ENCODE measurements at places on chromosomes 11 and 22. TPM values are rescaled to one million over a fixed set of nuclear protein-coding genes. Genes with fewer than 3 reads are reported as not detected.

Gene P2RX6
- total RNA-seq = 0.57 TPM

Gene ELP4
- total RNA-seq = 21.5 TPM

Gene CSNK2A3
- 1.3 TPM for total RNA-seq

Gene LMO1
- 0.43 TPM for total RNA-seq

Gene IGF2
- total RNA-seq = 4,678 TPM

Gene MS4A6E
- not detected for total RNA-seq

Gene FTH1
- 1,699 TPM for total RNA-seq

Gene DDX17
- 625 TPM for total RNA-seq

Gene HARBI1
- 9.0 TPM for total RNA-seq

Gene P2RY6
- total RNA-seq = 0.14 TPM

Gene MYRF
- 128 TPM for total RNA-seq

Gene APLNR
- total RNA-seq = not detected

Gene LDHAL6A
- not detected for total RNA-seq

- no peak overlapping the region for H3K27ac ChIP-seq
- no peak for DNase-seq
- peaks cover 70% of the 10 kb centered on the region for H3K27me3 ChIP-seq
- H3K4me3 ChIP-seq = no peak overlapping the region
- no peaks in the 10 kb centered on the region for H3K36me3 ChIP-seq
- H3K4me1 ChIP-seq = no peaks in the 10 kb centered on the region
Observed at GRCh38 chr22:48334971-48335370, 1492.7 kb downstream of the BRD1 start.

GRCh38 chr11:126214441-126214840 is 2.9 kb downstream of the FAM118B start:
- H3K27me3 ChIP-seq = no peaks in the 10 kb centered on the region
- no peak overlapping the region for H3K27ac ChIP-seq
- peaks cover 1% of the 10 kb centered on the region for H3K36me3 ChIP-seq
- H3K4me3 ChIP-seq = no peak overlapping the region
- H3K4me1 ChIP-seq = peaks cover 27% of the 10 kb centered on the region

GRCh38 chr11:44561964-44562734 is 3.3 kb upstream of the CD82 start:
- no peak overlapping the region for H3K4me3 ChIP-seq
- peaks cover 20% of the 10 kb centered on the region for H3K27me3 ChIP-seq
- no peak for DNase-seq
- no peak overlapping the region for H3K27ac ChIP-seq
- peaks cover 3% of the 10 kb centered on the region for H3K4me1 ChIP-seq
- H3K36me3 ChIP-seq = no peaks in the 10 kb centered on the region

- H3K4me3 ChIP-seq = no peak overlapping the region
- peak overlapping the region; percentile 69 for H3K27ac ChIP-seq
- no peaks in the 10 kb centered on the region for H3K36me3 ChIP-seq
- peaks cover 65% of the 10 kb centered on the region for H3K4me1 ChIP-seq
- DNase-seq = no peak
Observed at GRCh38 chr11:57974848-57975601, 48.7 kb upstream of the OR9Q1 start.

GRCh38 chr11:65078151-65078550 is 5.7 kb downstream of the CDCA5 start:
- no peak overlapping the region for H3K4me3 ChIP-seq
- DNase-seq = no peak
- no peaks in the 10 kb centered on the region for H3K27me3 ChIP-seq

DNA sequence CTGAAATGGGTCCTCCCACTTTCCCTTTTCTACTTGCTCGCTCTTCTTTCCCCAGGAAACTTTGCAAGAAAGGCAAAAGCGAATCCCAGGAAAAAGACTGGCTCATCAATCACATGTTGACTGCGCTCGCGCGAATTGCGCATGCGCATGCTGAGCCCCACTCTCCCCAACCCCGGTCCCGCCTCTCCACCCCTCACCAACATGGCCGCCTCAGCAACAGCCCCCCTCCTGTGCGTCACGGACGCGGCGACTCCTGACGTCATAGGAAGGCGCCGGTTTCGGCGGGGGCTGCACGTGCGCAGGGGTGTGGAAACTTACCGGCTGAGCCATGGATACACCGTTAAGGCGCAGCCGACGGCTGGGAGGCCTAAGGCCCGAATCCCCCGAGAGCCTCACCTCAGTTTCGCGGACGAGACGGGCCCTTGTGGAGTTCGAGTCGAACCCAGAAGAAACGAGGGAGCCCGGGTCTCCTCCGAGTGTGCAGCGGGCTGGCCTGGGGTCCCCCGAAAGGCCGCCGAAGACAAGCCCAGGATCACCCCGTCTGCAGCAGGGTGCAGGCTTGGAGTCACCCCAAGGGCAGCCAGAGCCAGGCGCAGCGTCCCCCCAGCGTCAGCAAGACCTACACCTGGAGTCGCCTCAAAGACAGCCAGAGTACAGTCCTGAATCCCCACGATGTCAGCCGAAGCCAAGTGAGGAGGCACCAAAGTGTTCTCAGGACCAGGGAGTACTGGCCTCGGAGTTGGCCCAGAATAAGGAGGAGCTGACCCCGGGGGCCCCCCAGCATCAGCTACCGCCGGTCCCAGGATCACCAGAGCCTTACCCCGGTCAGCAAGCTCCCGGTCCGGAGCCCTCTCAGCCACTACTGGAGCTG is at the start of gene CCDC86:
TSS of gene CCDC86 (plus strand) at position 317 of the 871 bp plus-strand sequence. CDS start at position 329, 12 bp downstream.
- peak within 1 kb of the TSS; percentile 84 for H3K4me3 ChIP-seq
- DNase-seq = peak; percentile 98
- H3K36me3 ChIP-seq = no peaks in the 10 kb centered on the region
- peaks cover 33% of the 10 kb centered on the region for H3K4me1 ChIP-seq
- H3K27ac ChIP-seq = peak within 1 kb of the TSS; percentile 76

- no peaks in the 10 kb centered on the region for H3K4me1 ChIP-seq
- H3K27me3 ChIP-seq = no peaks in the 10 kb centered on the region
- no peak overlapping the region for H3K4me3 ChIP-seq
- no peak overlapping the region for H3K27ac ChIP-seq
- H3K36me3 ChIP-seq = peaks cover 5% of the 10 kb centered on the region
Observed at GRCh38 chr22:47442821-47443220, 680.4 kb downstream of the TBC1D22A start.

- peaks cover 1% of the 10 kb centered on the region for H3K36me3 ChIP-seq
- peaks cover 18% of the 10 kb centered on the region for H3K4me1 ChIP-seq
- peak overlapping the region; percentile 100 for H3K27ac ChIP-seq
- H3K4me3 ChIP-seq = peak overlapping the region; percentile 99
- no peaks in the 10 kb centered on the region for H3K27me3 ChIP-seq
- DNase-seq = no peak
Observed at GRCh38 chr11:22626573-22627239, 1.1 kb upstream of the FANCF start.

DNA sequence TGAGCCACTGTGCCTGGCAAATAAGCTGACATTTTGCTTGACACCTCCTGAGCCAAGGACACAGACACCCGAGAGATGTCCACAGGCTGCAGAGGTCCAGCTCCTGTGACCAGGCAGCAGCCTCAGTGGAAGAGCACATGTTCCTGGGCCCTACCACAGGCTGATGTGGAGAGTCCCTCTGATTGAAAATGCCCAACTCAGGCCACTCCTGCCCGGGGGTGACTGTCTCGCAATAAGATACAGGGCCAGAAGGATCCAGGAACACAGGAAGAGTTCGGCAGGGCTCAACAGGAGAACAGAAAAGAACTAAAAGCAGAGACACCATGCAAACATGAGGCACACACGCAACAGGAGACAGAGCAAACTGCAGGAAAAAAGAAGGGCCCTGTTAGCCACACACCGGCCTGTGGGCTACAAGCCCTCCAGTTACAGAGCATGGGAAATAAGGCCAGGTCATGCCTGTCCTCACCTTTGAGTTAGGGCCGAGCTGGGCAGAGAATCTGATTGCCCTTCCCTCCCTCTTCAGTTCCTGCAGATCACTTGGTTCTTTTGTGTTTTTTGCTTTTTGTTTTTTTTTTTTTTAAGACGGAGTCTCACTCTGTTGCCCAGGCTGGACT is 28.3 kb upstream of the MALAT1 start:
- H3K27me3 ChIP-seq = no peaks in the 10 kb centered on the region
- no peak overlapping the region for H3K27ac ChIP-seq
- no peak for DNase-seq
- H3K4me1 ChIP-seq = peaks cover 14% of the 10 kb centered on the region
- no peak overlapping the region for H3K4me3 ChIP-seq
- H3K36me3 ChIP-seq = no peaks in the 10 kb centered on the region

DNA sequence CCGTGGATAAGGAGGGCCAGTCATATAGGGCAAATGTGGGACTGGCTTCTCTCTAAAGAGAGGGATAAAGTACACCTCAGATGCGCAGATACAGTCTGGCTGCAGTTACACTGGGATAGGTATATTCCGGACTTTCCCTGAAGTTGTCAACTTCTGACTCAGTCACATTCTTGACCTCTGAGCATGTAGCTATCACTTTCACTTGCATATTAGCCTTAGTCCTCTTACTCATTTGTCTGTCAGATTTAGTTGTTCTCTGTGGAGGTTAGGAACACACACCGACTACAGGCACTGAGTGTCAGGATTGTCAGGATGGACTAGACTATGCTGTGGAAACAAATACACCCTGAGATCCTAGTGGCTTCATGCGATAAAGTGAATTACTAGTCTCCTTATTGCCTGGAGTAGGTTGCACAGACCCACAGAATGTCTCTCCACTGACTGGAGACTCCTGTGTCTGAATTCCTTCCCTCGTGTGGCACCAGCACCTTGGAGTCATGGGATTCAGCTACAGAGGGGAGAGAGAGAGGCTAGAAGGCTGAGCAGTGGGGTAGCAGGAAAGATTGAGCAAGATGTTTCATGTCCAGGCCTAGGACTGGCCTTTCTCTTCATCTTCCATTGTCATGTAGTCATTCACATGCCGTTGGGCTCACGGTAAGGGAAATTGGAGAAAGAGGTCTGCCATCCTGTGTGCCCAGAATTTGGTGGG is 654.3 kb downstream of the NTM start:
- H3K36me3 ChIP-seq = no peaks in the 10 kb centered on the region
- H3K4me1 ChIP-seq = no peaks in the 10 kb centered on the region
- no peak overlapping the region for H3K4me3 ChIP-seq
- no peak for DNase-seq
- H3K27ac ChIP-seq = no peak overlapping the region

GRCh38 chr11:122676638-122677037 is 21.1 kb downstream of the UBASH3B start:
- peaks cover 8% of the 10 kb centered on the region for H3K4me1 ChIP-seq
- no peaks in the 10 kb centered on the region for H3K36me3 ChIP-seq
- H3K27ac ChIP-seq = peak overlapping the region; percentile 22
- H3K4me3 ChIP-seq = no peak overlapping the region

- no peaks in the 10 kb centered on the region for H3K36me3 ChIP-seq
- H3K27me3 ChIP-seq = no peaks in the 10 kb centered on the region
- peaks cover 13% of the 10 kb centered on the region for H3K4me1 ChIP-seq
- no peak overlapping the region for H3K4me3 ChIP-seq
Observed at GRCh38 chr22:30308518-30309230, 18.1 kb downstream of the TBC1D10A start.

GRCh38 chr11:95586155-95586554 is 203.4 kb downstream of the FAM76B start:
- H3K27ac ChIP-seq = no peak overlapping the region
- H3K4me3 ChIP-seq = no peak overlapping the region
- no peak for DNase-seq
- no peaks in the 10 kb centered on the region for H3K4me1 ChIP-seq
- no peaks in the 10 kb centered on the region for H3K36me3 ChIP-seq

- peaks cover 6% of the 10 kb centered on the region for H3K4me1 ChIP-seq
- H3K4me3 ChIP-seq = peak overlapping the region; percentile 92
- no peaks in the 10 kb centered on the region for H3K27me3 ChIP-seq
- peaks cover 5% of the 10 kb centered on the region for H3K36me3 ChIP-seq
- H3K27ac ChIP-seq = peak overlapping the region; percentile 83
Observed at GRCh38 chr11:3056296-3057068, 741 bp downstream of the CARS1 start.

DNA sequence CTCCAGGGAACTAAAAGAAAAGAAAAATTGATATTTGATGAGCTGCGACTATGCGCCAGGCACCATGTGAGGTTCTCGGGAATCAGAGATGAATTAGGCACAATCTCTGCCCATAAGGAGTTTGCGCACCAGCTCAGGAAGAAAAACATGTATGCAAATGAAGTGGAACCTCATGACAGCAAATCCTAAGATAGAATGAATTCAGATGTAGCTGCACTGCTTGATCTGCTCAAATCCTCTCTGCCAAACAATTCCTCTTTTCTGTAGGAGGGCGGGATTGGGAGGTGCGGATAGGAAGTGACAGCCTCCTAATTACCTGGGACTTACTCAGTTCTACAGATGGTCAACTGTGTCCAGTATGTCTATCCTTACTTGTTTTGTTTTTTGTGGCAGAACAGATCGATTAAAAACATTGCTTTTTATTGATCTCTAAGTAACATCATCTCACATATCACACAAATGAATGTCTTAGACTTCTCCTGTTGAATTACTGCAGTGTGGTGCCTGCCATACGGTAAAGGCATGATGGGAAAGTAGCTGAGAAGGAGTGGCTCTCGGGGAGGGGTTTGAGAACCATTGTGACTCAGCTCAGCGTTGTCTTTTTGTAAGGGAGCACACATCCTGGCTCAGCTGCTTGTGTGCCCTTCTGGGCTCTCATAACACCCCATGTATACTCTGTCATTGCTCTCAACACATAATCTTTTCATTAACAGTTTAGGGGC is 13.9 kb downstream of the CRTAM start:
- H3K4me3 ChIP-seq = no peak overlapping the region
- H3K4me1 ChIP-seq = peaks cover 4% of the 10 kb centered on the region
- no peak for DNase-seq
- H3K36me3 ChIP-seq = no peaks in the 10 kb centered on the region

DNA sequence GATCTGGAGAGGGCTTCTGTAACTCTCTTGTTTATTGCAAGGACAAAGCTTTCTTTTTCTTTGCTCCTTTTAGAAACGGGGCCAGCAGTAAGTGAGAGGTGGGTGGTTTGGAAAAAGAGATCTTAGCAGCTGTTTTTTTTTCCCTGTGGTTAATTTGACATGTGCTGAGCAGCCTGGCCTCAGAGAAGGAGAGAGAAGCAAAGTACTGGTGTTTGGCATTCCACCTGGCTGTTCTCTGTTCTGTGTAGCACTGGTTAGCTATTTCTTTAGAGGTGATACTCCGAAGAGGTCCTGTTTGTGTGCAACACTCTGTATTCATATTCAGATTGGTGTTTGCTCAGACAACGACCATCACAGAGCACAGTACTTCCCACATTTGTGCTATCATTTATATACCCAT is 80.8 kb upstream of the SORL1-AS1 start:
- peaks cover 4% of the 10 kb centered on the region for H3K4me1 ChIP-seq
- H3K4me3 ChIP-seq = no peak overlapping the region
- no peak for DNase-seq
- H3K27me3 ChIP-seq = no peaks in the 10 kb centered on the region

DNA sequence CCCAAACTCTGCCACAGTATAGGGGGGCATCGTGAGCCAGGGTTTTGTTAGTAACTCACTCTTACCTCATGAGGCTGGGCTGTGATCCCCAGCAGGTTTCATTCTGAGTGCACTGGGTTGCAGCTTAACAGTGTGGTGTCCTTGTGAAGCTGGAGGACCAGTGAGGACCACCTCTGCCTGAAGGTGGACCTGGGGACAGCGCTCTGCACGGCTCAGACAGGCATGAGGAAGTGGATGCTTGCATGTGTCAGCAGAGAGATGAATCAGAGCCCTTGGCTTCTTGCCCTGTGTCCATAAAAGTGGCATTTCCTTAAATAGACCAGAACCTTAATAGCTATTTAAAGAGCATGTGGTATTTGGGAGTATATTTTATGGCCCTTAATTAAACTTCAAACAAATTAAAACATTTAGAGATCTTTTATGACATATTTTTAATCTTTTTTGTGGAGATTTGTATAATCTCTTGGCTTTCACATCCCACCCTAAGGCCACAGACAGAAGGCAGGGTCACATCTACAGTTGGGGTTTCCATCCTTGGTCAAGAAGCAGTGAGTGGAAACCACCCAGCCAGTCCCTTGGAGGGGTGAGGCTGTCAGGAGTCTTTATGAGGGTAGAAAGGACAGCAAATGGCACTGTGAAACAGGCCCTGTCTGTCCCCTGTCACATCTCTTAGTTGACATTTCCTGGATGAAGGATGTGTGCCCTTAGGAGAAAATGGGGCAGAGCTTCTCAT is 24.8 kb upstream of the ADORA2A start:
- H3K27ac ChIP-seq = no peak overlapping the region
- no peak for DNase-seq
- peaks cover 8% of the 10 kb centered on the region for H3K4me1 ChIP-seq
- no peak overlapping the region for H3K4me3 ChIP-seq

Data from progenitor cell of endocrine pancreas (in vitro differentiated cells).